ENCODE measurements at places on chromosomes 1 and 21.

DNA sequence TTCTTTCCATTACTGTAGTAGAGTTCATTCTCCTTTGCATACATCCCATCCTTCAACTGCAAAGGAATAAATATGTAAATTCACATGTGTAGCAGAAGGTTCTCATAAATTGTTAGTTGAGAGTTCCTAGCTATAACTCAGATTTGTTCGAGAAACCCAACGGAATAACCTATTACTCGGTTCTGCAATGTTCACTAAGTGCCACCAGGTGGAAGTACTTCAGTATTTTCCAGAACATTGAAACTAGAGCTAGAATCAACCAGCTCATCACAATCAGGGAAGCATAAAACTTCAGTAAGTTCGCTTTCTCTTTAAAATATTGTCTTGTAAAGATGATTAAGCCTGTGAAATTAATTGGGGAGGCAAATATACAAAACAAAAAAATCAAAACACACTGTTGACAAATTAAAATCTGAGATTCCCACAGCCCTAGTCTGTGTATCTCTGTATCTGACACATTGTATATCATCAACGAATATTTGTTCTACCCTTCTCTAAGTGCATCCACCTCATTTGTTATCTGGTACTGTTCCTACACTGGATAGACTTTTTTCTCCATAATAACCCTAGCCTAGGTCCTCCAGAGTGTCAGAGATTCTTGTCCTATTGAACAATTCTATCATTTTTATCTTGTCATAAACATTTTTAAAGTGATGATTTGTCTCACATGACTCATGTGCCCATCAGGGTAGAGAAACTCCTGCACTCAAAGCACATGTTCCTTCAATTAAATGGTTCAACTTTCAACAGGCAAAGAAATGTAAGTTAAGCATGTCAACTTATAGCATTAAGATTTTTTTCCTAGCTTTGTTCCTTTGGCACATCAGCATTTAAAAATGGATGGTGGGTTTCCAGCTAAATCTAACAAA lies 31.9 kb downstream of the MROH9 start:
- DNase-seq = no peak

GRCh38 chr1:241998412-241998921 lies 431 bp downstream of the MAP1LC3C start:
- peak; percentile 45 for DNase-seq

GRCh38 chr1:244970236-244970743 lies 105.9 kb upstream of the HNRNPU start:
- DNase-seq = peak; percentile 62

GRCh38 chr1:184518736-184519357 lies 132.0 kb downstream of the C1orf21 start:
- DNase-seq = no peak

GRCh38 chr21:44762221-44763049 lies 39.2 kb downstream of the UBE2G2 start:
- DNase-seq = no peak

DNA sequence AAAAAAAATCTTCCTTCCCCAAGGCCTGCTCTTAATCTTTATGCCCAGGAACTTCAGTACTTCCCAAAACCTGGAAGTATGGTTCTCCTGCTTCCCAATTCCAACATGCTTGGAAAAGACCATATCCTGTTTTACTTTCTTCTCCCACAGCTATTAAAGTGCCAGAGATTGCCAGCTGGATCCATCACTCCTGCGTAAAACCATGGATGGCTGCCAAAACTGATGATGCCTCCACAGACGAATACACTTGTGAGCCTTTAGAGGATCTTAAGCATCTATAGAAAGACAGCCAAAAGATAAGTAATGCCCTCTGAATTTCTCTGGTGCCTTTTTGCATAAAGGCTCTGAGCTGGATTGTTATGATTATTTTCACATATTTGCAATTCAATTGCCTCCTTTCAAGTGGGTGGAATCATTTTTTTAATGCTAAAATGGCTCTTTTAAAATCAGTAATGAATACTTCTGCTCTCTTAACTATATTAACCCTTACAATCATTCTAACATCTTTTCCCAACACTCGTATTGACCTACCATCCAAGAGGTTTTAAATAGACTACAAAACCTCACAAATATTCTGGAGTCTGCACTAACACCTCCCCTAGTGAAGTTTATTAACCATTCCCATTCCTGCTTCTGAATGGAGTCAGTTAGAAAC lies 1807.8 kb downstream of the BRINP3 start:
- no peak for DNase-seq

GRCh38 chr1:10250663-10251062 lies 40.3 kb downstream of the KIF1B start:
- no peak for DNase-seq

- DNase-seq = no peak
Observed at GRCh38 chr1:233960386-233960785, 55.9 kb downstream of the SLC35F3 start.

DNA sequence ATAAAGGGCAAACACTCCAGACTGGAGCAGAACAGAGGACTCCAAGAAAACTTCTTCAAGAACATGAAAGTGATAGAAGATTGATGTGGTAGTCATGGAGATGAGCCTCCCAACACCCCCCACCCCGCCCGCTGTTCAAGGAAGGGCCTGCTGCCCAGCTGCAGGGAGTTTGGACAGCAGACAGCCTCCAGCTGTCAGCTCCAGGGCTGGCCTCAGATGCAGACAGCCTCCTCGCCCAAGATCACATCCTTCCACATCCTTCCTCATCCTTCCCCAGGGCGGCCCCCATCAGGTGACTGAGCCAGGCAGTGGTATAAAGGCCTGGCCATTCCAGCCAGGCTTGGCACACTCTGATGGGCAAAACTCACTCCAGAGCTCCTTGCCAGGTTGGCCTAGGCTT lies 24.6 kb downstream of the HMGN2 start:
- DNase-seq = no peak

- no peak for DNase-seq
Observed at GRCh38 chr1:234398849-234399381, 25.7 kb downstream of the COA6 start.

DNA sequence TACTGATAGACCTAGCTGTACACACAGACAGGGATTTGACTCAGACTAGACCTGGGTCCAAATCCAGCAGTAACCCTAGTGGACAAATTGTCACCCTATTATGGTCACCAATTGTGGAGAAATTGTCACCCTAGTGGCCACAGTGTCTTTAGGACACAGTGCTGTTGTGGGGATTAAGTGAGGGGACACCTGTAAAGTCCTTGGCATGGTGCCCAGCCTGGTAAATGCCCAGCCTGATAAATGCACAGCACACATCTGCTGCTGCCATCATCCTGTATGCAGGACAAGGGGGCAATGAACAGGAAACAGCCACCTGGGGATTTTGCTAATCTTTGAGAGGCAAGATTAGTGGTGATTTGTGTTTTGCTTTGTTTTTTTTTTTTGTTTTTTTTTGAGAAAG lies 2.3 kb downstream of the TMEM61 start:
- DNase-seq = no peak

- no peak for DNase-seq
Observed at GRCh38 chr1:35561972-35562680, 4.5 kb downstream of the NCDN start.

- DNase-seq = no peak
Observed at GRCh38 chr1:66013371-66013770, 220.7 kb downstream of the PDE4B start.

- peak; percentile 55 for DNase-seq
Observed at GRCh38 chr21:42463861-42464515, 32.0 kb downstream of the RSPH1 start.

DNA sequence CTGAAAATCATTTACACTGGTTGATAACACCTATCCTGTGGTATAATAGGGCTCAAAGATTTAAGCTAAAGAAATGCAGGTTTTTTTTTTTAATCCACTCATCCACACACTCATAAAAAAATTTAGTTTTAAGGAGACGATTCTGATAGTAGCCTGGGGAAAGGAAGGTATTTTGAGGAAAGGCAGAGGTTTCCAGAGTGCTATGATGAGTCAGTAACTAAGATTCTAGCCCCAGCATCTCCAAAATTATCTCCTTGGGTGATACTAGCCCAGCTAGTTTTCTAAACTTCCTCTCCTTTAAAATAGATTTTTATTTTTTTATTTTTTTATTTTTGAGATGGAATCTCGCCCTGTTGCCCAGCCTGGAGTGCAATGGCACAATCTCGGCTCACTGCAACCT lies 20.7 kb downstream of the ASAP3 start:
- DNase-seq = no peak

- peak; percentile 36 for DNase-seq
Observed at GRCh38 chr1:41917835-41918449, 780 bp downstream of the HIVEP3 start.

DNA sequence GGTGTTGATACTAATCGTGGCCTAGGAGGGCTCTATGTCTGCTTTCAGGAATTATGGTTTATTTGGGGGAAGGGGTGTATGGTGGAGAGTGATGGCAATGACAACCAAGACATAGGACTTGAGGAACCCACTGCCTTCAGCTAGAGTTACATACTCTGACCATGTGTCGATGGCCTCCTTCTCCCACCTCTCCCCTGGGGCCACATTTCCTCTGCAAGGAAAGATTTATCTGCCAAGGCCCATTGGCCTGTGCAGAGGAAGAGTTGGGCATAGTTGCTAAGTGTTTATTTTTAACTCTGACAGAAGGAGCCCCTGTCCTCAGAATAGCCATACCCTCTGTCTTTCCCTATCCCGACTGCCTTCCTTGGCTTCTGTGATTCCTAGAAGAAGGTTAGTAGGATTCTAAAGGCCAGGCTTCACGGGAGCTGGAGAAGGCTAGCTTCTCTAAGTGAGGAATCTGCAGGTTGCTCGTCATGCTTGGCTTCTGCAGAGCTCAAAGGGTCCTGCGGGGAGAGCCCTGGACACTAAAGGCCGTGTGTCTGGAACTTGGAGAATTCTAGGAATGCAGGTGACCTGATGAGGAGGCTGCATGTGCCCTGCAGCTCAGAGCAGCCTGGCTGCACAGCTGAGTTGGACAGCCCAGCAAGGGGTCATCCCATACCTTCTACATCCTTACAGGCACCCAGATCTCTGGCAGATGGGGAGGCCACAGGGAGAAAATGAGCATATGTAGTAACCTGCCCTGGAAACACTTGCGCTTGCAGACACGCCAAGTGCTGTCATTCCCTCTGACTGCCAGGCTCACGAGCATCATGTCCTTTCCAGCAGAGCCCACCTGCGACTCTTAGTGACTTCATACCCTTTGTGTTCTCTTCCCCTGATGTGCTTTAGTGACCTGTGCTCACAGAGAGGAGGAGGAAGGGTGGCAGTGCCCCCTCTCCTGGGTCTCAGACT lies 9.7 kb downstream of the MAPKAPK2 start:
- DNase-seq = no peak

DNA sequence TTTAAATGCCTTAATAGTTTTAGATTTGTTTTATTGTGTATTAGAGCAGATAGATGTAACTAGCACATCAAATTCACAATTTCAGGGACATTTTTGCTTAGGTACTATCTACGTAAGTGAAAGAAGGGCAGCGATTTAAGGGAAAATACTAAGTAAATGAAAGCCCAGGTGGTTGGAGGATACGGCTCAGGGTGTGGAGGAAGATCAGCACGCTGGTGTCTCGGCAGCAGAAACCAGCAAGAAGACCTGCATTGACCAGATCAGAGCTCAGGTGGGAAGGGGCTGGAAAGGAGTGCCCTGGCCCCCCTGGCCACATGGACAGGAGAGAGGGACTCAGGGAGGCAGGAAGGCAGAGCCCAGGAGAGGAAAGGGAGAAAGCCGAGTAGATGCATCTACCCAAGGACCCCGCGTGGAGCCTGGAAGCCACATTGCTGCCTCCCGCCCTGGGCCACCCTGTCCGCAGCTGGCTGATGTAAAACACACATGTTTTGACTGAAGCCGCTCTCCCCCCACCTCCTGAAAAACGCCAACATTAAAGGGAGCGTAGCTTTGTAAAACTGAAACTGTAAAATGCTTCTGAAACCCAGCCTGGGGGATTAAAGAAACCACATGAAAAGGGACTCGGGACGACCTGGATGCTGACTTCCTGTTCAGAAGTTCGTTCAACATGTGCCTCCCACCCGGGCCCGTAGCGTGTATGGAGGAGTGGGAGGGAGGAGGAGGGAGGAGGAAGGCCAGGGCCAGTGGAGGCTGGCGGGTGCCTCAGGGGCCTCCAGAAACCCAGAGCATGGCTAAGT lies 72.6 kb upstream of the TARDBP start:
- DNase-seq = peak; percentile 44

- DNase-seq = no peak
Observed at GRCh38 chr1:168476588-168477385, 67.0 kb downstream of the XCL2 start.

- DNase-seq = no peak
Observed at GRCh38 chr1:205783904-205784303, 8.6 kb upstream of the RAB29 start.

DNA sequence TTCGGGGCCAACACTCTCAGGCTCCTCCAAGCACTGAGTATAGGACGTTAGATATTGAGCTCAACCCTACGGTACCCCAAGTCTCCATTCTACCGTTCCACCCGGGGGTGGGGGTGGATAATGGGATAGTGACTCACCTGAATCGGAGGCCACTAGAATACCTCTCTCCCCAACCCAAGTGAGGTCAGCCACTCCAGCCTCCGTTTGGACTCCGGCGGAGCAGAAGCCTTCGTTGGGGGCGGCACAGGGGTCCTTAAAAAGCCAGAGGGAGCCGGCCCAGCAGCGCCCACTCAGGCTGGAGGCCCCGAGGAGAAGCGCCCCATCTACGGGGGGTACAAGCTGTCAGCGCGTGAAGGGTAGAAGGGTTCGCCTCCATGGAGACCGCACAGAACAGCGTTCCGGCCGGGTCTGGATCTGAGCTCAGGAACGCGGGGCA lies 556 bp downstream of the WDR77 start:
- peak; percentile 29 for DNase-seq

DNA sequence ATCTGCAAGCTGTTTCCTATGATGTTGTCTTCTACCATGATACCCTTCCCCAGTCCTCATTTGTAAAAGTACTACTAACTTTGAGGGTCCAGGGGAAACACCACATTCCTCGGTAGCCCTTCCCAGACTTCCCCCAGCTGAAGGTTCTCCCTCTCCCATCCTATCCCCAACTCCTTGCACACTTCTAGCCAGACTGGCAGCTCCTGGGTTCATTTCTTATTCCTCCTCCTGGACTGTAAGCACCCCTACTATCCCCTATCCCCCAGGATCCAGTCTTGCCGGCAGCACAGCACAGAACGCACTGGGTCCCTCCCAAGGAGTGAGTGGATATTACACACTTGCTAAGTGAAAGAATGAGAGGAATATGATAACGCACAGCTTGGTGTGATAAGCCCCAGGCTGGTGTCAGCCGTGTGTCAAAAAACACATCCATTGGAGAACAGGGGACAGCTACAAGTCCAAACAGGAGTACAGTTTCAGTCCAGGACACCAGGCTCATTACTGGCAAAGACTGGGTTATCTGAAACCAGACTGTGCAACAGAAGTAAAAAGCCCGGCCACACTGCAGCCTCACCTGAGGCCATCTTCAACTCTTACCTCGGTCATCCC lies 100.2 kb downstream of the SSBP3 start:
- no peak for DNase-seq

- no peak for DNase-seq
Observed at GRCh38 chr1:8889925-8890785, 11.7 kb upstream of the ENO1 start.

DNA sequence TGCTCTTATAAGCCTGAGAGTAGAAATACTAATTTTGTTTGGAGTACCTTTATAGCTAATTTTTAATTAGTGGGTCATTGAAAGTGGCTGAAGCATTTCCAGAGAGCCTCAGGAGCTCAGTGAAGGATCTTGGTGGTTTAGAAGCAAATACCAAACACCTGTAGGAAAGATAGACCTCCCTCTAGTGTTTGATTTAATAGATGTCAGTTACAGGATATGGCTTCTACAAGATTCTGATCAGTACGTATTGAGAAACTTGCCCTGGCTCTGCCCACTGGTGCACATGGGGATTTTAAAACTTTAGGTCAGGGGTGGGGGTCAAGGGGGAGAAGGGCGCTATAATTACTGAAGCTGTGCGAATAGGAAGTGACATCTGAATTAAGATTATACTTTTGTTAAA lies 122.2 kb downstream of the POU2F1 start:
- DNase-seq = no peak
